ENCODE measurements at places on chromosomes 7 and 10. TPM values are rescaled to one million over a fixed set of nuclear protein-coding genes. Genes with fewer than 3 reads are reported as not detected.

- DNase-seq: no peak
Measured at GRCh38 chr7:137873524-137873923, 26.8 kb upstream of the DGKI start.

GRCh38 chr10:61899997-61900828, 1.3 kb upstream of the ARID5B start:
- DNase-seq: no peak

OLAH gene
- 0.14 TPM for total RNA-seq

DNA sequence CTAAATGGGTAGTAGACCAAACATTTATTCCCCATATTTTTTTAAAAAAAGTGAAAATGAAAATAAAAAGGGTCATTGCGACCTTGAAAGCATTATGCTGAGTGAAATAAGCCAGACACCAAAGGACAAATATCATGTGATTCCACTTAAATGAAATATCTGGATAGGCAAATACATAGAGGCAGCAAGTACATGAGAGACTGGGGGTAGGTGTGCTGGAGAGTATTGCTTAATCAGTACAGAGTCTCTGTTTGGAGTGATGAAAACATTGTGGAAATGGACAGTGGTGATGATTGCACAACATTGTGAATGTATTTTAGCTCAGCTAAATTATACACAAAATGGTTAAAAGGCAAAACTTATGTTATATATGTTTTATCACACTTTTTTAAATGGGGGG, 169.4 kb downstream of the AKR1D1 start:
- no peak for DNase-seq

- no peak for DNase-seq
Measured at GRCh38 chr10:76342996-76343395, 911.6 kb downstream of the LRMDA start.

CYP2C19 gene
- total RNA-seq: not detected

TRIL gene
- total RNA-seq: 0.33 TPM

STX1A gene
- total RNA-seq: 21.8 TPM

- DNase-seq: no peak
Measured at GRCh38 chr10:109025172-109025571, 898.1 kb downstream of the XPNPEP1 start.

- DNase-seq: no peak
Measured at GRCh38 chr7:41967156-41967555, 264.3 kb upstream of the INHBA start.

DNA sequence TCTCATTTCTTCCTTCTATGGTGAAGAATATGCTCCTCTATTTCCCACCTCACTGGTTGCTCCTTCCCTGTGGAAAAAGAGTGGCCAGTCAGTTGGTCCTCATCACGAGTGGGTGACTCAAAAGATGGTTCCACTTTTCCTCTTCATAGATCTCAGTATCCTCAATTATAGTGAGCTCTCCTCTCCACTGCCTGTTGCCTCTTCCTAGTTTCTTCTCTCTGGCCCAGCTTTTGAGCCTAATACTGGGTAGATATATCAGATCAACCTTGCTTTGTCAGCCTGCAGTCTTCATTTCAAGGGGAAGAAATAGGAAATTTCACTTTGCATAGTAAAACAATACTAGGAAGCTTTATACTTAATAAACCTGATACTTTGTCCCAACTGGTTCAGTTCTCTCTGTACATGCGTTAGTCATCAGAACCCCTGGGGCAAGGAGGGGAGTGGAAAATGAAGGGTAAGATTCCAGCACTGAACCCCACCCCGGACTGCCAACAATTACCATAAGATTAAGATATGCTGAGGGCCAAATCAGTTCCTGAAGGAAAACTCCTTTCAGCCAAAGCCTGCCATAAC, 15.5 kb upstream of the WNT16 start:
- no peak for DNase-seq

C10orf67 gene
- total RNA-seq: not detected

DNA sequence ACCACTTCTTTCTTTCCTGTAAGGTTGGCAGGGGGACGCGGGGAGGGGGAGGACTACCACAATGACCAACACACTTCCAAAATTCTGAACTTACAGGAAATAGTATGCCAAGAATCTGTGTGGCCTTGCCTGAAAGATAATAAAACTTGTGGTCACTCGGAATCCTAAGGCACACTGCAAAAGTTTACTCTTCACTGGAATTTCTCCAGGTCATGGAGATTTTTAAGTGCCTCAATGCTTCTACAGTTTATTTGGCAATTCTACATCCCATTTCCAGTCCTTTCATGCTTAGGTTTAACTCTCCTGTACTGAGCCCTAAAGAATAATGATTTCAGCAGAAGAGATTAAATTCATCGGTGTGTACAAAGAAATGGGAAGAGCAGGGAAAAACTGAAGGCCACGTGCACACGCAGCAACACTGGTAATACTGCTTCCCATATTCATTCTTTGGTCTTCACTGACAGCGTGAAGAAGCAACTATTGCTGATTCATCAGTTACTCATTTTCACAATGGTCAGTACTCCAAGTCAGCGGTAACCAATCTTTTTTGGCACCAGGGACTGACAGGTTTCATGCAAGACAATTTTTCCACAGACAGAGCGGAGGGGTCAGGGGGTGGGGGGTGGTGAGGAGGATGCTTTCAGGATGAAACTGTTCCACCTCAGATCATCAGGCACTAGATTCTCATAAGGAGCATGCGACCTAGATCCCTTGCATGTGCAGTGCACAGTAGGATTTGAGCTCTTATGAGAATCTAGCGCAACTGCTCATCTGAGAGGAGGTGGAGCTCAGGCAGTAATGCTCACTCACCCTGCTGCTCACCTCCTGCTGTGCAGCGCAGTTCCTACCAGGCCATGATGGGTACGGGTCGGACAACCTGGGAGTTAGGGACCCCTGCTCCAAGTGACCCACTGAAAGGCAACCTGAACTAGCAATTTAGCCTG, 9.8 kb downstream of the LARP4B start:
- DNase-seq: no peak

SSMEM1 gene
- not detected for total RNA-seq

GRCh38 chr10:29725133-29725720, 90.5 kb upstream of the SVIL start:
- DNase-seq: no peak

DNA sequence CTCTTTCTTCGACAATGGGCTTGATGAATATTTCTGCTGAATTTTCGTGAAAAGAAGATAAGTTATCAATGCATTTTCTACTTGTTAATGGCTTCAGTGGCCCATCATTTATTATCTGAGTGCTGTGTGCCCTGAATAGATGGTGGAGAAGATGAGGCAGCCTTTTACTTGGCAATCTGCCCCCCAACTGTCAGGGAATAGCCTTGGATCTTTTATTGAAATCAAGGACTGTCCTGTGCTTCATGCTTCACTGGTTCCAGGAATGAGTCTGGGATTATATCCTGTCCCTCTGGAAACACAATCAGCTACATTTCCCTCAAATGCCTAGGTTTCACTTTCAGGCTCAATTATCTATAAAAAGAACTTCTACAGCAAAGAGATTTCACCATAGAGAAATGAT, 75.9 kb upstream of the NXPH1 start:
- no peak for DNase-seq

KEL gene
- total RNA-seq: not detected

DNA sequence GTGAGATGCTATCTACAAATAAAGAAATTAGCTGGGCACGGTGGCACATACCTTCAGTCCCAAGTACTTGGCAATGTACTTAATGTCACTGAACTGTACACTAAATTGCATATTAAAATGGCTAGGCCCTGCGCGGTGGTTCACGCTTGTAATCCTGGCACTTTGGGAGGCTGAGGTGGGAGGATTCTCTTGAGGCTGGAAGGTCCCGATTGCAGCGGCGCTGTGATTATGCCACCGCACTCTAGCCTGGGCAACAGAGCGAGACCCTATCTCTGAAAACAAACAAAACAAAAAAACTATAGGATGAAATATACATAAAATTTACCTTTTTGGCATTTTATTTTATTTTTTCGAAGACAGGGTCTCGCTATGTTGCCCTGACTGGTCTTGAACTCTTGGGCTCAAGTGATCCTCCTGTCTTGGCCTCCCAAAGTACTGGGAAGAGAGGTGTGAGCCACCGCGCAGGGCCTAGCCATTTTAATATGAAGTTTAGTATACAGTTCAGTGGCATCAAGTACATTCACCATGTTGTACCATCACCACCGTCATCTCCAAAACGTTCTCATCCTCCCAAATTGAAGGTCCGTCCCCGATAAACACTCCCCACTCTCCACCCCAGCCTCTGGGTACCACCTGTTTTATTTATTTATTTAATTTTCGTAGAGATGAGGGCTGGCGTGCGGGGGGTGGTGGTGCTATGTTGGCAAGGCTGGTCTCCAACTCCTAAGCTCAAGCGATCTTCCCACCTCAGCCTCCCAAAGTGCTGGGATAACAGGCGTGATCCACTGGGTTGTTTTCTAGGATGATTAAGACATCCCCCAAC, 1.3 kb upstream of the EIF3B start:
- DNase-seq: no peak

DNA sequence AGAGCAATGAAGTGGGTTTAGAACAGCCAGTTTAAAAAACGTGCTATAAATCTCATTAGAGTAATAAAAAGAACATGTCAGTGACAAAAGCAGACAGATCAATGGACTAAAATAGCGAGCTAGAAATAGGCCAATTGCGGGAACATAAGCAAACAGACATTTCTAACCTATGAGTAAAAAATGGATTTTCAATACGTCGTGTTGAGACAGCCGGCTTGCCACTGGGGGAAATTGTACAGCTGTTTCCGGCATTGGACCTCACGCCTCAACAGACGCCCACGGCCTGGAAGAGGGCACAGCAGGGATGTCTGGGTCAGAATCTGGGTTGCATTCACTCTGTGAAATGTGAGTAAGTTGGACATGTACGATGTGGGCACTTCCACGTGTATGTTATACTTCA, 92.9 kb downstream of the SVOPL start:
- no peak for DNase-seq

DNA sequence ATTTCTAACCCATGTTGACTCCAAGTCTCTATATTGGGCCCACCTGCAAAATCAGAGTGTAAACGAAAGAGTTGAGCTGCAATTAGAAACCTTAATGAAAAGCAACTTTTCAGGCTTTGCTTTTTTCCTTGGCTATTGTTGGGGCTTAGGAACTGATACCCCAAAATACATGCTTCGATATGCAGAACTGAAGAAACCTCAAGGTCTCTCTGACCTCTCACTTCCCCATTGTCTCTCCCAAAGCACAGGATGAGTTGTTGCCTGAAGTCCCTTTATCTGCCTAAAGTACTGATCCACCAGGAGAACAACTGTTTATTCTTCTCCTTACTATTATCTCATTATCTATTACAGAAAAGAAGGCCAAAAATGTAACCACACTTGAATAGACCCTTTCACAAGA, 666.0 kb upstream of the LRRTM3 start:
- DNase-seq: no peak

- no peak for DNase-seq
Measured at GRCh38 chr7:99001482-99002147, 123.3 kb downstream of the TRRAP start.

DNA sequence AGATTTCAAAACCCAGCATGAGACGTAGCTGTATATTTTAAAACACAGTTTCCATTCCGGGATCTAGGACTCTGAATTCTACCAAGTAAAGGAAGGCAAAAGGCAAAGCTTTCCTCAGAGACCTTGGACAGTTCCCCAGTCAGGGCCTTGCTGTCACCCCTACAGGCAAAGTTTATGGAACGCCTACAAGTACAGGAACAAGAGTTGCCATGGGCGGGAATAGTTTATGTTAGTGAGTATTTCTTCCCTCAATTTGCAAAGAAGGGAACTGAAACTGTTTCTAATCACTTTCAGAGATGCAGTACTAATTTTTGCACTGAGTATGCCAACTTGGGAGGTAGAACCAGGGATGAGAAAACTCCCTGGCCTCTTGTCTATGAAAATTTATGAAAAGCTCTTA, 68.2 kb upstream of the LRGUK start:
- DNase-seq: no peak

DNA sequence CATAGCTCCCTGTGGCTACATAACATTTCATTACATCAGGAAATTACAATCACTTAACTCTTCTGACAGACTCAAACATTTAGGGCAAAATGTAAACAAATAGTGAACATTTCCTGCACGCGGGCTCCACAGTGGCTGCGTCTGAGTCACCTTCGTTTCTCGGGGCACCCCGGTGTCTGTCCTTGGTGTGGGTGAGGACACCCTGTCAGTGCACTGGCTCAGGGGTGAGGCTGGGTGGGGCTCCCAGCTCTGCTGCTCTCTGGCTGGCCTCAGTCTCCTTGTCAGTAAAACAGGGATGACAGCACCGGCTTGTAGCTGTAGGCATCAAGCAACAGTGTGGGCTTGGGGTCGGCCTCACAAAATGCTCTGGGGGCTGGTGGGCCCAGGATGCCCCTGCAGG, 237.1 kb upstream of the SHH start:
- no peak for DNase-seq

GRCh38 chr7:2720024-2720423, 32.0 kb downstream of the AMZ1 start:
- no peak for DNase-seq

DNA sequence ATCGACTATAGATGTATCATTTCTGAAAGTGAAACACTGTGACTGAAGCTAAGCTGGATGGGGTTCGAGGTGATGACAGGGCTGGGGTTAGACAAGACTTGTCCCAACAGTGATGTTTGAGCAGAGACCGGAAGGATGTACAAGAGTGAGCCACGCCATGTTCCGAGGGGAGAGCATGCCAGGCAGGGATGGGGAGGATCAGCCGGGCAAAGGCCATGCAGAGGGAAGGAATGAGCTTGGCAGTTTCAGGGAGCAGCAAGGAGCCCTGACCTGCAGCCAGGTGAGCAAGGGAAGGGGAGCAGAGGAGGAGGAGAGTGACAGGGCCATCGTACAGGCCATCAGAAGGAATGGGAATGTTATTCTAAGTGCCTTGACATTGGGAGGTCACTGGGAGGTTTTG, 114.9 kb upstream of the GPR26 start:
- DNase-seq: no peak

DNA sequence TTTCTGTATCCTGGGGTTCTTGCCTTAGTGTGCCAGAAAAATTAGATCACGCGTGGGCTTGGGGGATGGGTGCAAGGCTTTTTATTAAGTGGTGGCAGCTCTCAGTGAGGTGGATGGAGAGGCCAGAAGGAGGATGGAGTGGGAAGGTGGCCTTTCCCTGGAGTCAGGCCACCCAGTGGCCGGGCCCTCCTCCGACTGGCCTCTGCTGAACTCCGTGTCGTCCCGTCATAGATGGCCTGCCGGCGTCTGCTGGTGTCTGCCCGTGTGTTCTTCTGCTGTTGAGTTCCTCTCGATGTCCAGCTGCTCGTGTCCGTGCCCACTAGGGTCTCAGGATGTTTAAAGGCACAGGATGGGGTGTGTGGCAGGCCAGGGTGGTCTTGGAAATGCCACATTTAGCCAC, 4.0 kb upstream of the ZNF746 start:
- no peak for DNase-seq

ARMC10 gene
- total RNA-seq: 49.0 TPM

- no peak for DNase-seq
Measured at GRCh38 chr10:103845972-103846371, 9.4 kb downstream of the SH3PXD2A start.

IFIT1B gene
- total RNA-seq: not detected

- DNase-seq: no peak
Measured at GRCh38 chr7:77316219-77316978, 99.8 kb downstream of the GSAP start.

RHEB gene
- 57.8 TPM for total RNA-seq

HOXA1 gene
- total RNA-seq: 1.0 TPM

SYT15 gene
- 0.21 TPM for total RNA-seq

Data from pulmonary artery endothelial cell (primary cell).